Small intestine (tissue), 16 donors: ENCODE measurements at places on chromosomes 2 and 18. TPM values are rescaled to one million over a fixed set of nuclear protein-coding genes. Genes with fewer than 3 reads are reported as not detected.

Gene KLF7
- 8.1 TPM for polyA plus RNA-seq

Gene ASPRV1
- 3.1 TPM for polyA plus RNA-seq

Gene LHCGR
- polyA plus RNA-seq: not detected

Gene SERPINB11
- polyA plus RNA-seq: not detected

GRCh38 chr2:54560146-54560881, 104.2 kb downstream of the SPTBN1 start:
- DNase-seq: peak; percentile 60

DNA sequence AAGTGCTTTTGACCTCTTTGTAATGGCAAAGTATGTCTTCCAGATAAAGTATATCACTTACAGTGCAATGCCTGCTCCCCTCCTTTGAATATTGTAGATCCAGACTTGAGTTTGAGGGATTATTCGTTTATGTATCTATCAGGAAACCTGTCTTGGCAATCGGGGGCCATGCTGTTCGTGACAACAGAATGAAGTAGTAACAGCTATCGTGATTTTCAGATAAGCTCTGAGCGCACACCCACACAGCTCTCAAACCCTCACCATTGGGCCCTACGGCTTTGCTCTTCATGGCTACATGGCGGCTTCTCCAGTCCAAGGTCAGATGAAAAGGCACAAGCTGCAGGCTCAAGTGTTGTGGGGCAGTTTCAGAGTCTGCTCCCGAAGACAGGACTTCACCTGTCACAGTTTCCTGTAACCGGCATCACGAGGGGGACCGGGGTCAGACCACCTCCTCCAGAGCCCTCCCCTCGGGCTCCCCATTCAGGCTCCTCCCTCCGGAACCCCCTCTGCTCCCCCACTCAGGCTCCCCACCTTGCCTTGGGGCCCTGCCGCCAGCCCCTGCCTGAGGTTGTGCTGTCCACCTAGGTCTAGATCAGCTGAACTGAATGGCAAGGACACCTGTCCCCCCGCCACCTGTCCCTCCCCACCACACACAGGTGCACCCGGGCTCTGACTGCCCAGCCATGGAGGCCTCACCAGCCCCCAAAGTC, 292.5 kb upstream of the SALL3 start:
- no peak for DNase-seq

GRCh38 chr2:235489897-235490296, 3.9 kb upstream of the AGAP1 start:
- DNase-seq: no peak

- DNase-seq: no peak
Observed at GRCh38 chr18:61946449-61946848, 53.6 kb upstream of the RNF152 start.

DNA sequence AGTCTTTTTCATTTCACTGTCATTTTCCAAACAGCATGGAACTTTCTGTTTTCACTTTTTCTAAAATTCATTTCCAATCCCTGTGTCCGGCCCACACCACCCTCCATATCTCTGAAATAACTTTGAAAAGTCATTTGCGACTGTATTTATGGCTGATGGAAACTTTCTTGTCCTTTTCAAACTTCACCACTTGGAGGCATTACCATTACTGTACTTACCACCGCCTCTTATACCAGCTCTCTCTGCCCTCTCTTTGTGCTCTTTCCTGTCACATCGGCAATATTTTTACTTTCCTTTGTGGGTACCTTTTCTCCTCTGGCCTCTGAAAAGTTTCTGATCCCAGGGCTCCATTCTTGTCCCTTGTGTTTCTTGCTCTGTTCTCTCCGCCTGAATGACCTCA, 39.5 kb upstream of the IL1RL1 start:
- no peak for DNase-seq

- no peak for DNase-seq
Observed at GRCh38 chr2:173855661-173856060, 109.5 kb downstream of the SP3 start.

DNA sequence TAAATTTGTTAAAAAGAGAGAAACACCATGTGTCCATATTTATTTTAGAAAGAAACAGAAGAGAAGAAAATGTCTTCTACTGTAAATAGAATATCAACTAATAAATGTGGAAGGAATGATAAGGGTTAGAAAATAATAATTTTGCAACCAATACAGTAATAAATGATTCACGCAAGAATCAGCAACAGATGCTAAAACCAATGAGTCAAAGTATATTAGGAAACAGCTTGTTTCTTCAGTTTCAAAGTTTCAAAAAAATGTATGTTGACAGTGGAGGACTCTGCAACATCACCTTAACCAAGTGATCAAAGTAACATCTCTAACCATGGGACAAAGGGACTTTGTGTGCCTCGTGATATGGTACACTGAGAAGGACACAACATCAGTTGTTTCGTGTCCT, 147.0 kb downstream of the TWIST2 start:
- DNase-seq: no peak
